ENCODE measurements at places on chromosomes 2 and 18.

DNA sequence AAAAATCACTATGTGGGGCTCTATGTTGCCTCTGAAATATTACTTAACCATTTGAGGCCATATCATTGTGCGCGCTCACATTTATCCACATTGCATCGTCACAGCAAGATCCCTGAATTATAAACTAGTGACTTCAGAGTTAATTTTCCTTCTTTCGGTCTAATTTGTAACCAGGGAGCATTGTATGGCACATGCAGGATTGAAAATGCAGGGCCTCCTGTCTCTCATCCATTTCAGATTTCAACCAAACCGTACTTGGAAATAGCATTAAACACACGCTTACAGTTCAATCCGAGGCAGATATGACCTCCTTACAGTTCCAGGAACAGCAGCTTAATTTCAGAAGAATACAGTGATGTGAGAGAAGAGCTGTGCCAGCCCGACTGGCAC lies 532 bp downstream of the MYOM1 start:
- no peak for DNase-seq

DNA sequence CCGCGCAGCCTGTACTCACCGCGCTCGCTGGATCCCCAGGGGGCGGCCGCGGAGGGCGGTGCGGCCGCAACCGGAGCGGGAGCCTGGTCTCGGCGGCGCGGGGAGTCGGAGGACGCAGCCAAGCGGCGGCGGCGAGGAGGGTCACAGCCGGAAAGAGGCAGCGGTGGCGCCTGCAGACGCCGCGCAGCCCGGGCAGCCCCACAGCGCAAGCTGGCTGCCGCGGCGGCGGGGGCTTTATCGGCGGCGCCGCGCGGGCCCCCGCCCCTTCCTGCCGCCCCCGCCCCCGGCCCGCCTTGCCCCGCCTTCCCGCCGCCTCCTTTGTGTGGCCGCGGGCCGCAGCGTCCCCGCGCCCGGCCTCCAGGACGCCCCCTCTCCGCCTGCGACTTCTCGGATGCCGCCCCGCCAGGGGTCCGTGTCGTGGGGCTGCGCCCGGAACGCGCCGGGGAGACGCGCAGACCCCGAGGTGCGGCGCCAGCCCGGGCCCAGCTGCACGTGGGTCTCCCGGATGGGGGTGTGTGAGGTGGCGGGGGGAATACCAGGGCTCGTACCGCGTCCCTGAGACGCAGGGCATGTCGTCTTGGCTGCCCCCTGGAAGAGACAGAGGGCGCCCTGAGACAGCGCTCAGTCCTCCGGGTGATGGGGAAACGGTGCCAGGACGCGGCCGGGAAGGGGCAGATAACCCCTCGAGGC lies at the start of gene SERPINE2:
SERPINE2 (minus strand) TSS at position 207 of the 690 bp plus-strand sequence. CDS start 37,386 bp downstream, outside the sequence.
- peak; percentile 64 for DNase-seq

- no peak for DNase-seq
Observed at GRCh38 chr18:5175378-5175777, 21.7 kb downstream of the AKAIN1 start.

- no peak for DNase-seq
Observed at GRCh38 chr2:11430729-11431128, 35.2 kb downstream of the E2F6 start.

DNA sequence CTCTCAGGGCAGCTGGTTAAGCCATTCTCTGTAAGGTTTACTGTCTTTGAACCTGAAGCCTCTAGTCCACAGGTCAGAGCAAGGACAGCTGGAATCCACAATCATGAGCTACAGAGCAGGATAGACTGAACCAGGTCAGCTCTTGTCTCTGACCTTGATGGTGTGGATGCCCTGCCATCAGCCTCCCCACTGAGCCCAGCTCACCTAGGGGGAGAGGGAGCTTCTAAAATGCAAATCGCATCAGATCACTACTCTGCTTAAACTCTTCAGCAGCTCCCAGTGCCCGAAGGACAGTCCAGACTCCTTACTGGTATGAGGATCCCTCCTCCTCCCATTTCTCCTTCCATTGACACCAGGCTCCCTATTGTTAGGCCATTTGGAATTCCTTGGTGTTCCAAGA lies 255.3 kb upstream of the CCDC68 start:
- DNase-seq, result no peak

DNA sequence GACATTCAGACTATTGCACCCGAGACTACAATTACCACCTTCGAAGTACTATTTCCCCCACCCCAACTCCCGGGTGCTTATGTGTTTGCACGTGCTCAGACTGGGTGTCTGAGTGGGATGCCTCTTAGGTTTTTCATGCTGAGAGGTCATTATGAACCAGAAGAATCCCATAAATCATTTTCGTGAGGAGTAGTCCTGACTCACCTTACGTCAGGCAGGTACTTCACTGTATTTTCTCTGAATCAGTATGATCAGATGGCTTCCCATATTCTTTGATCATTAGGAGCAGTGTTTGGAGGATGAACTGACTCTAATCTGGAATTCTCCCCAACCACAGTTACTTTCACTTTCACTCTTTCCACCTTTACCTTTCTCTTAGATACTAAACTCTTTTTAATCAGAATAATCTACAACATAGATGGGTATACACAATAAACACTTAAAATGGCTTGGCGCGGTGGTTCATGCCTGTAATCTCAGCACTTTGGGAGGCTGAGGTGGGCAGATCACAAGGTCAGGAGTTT lies 38.4 kb upstream of the STAT4 start:
- no peak for DNase-seq

- DNase-seq, result no peak
Observed at GRCh38 chr2:98828369-98828744, 97.4 kb upstream of the MGAT4A start.

DNA sequence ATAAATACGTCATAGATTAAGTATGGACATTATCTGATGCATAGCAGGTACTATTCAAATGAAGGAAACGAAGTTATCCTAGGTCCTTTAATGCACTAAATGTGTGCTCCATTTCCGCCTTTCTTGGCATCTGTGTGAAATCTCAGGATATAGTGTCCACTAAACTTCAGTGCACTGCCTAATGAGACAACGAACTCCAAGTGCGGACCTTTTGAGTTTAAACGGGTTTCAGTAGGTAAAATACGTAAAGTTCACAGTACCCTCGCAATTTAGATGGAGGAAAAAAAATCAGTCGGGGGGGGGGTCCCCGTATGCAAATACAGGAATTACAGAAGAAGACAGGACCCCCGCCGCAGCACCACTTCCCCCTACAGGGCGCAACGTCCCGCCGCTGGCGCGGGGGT lies 729 bp upstream of the REL start:
- no peak for DNase-seq

DNA sequence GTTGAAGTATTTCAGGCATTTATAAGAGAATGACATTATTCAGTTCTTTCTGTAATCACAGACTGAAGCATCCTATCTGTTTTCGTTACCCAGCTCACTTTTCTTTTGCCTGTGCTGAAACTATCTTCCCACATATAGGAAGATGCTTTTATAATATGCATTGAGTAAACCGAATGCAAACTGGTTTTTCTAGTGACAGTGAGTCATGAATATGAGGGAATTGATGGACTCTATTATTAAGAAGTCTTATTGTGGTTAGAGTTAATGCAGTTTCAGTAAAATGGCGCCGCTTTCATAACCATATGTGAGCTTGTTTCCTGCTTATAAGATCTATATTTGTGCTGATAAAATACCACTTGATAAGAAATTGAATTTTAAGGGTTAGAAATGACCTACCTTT lies 59.2 kb downstream of the ACVR2A start:
- DNase-seq, result no peak

DNA sequence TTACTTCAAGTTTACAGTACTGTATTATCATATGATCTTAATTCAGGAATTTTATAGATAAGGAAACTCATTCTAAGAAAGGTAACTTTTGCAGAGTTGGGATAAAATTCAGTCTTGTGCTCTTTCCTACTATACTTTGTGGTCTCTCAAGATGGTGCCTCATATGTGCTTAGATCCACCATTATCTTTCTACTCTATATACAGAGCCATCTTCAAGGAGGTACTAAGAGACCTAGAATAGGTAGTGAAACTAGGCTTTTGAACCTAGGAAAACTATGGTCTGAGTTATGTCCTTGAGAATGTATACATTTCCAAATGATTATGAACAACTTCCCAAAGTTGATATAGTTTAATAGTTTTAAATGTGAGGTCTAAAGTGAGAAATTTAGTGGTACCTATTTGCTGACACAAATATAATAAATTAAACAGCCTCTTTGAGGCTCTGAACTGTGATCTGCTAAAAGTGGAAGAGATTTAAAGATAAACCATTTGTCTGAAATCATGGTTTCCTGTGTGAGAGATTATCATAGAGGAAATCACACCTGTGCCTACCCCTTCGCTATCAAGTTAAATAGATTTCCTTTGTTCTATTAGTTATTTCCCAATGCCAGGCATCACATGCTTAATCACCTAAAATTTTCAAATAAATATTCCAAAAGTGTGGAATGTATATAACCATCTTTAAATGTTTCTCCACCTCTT lies 27.2 kb downstream of the ACAA2 start:
- no peak for DNase-seq

DNA sequence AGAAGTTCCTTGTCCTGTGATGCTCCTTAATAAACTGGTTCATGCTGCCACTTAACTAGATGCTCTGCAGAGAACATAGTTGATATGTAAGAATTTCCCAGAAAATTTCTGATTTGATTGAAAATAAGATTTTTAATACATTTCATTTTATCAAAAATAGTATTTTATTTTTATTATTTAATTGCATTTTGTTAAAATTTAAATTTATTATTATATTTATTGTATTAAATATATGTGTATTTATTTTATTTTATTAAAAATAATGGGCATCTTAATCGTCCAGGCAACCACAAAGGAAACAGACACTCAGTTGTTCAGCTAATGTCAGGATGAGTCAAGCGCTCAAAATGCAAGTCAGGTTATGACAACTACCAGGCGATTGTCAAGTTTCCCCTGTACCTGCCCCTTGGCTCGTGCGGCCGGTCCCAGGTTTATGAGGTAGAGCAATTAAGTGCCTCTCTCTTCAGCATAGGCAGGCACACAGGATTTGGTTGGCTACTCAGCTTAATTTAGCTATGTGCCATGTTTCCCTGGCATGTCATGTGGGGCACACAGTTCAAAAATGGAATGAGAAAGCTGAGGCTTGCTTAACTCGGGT lies 361.2 kb downstream of the RND3 start:
- DNase-seq, result no peak

GRCh38 chr2:218781691-218782527 lies at the start of gene CYP27A1:
TSS of gene CYP27A1 (plus strand) at chr2:218782147. CDS start at chr2:218782183, 36 bp downstream.
- DNase-seq, result no peak

- DNase-seq, result no peak
Observed at GRCh38 chr2:85309699-85310321, 18.0 kb downstream of the TGOLN2 start.

DNA sequence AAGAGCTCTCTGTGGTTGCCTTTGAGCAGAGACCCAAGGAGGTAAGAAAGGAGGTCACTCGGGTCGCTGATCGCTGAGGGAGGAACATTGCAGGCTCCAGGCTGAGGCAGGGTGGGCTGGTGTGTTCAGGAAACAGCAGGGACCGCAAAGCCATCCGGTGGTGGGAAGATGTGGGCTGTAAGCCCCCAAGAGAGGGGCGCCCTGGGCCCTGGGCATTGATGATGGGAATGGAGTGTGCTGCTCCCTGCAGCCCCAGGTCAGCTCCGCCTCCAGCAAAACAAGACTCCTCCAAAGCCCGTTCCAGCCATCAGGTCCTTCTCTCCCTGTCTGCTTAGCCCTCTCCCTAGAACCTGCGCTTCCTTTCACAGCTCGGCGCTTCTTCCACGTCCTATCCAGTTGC lies 229.7 kb downstream of the KLHL29 start:
- no peak for DNase-seq

GRCh38 chr18:22840606-22841144 lies 92.5 kb upstream of the RBBP8 start:
- no peak for DNase-seq

DNA sequence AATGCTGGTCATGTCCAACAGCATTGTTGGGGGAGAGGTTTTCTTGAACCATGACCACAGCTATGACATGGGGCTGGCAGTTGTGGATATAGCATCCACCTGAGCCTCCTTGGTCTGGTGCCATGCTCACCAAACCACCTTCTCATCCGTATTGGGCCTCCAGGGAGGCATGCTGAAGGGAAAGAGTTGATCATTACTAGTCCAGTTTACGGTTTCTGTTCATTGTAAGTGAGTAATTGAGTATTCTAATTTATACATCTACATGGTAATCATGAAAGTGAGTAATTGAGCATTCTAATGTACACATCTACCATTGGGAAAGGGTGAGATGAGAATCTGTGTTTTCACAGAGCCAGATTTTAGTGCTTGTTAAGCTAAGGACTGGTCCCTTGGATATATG lies 6.8 kb downstream of the TMEM87B start:
- no peak for DNase-seq

GRCh38 chr18:23291456-23292205 lies 156.3 kb downstream of the CABLES1 start:
- DNase-seq, result no peak

DNA sequence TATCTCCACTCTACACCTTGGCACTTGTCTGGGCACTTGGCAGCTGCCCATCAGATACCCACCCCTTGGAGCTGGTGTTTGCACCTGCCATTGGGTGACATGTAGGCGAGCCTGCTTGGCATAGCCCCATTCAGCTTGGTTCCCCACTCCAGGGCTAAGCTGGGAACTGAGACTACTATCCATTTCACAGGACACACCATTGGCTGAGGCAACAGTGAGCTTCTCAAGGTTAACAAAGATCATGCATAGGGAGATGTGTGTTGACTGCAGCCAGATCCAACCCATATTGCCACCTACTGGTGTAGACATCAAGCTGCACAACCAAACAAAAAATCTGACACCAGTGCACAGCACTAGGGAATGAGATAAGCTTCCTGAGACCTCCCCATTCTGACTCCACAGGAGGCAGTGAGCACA lies 1389.8 kb upstream of the TMEFF2 start:
- DNase-seq, result no peak

DNA sequence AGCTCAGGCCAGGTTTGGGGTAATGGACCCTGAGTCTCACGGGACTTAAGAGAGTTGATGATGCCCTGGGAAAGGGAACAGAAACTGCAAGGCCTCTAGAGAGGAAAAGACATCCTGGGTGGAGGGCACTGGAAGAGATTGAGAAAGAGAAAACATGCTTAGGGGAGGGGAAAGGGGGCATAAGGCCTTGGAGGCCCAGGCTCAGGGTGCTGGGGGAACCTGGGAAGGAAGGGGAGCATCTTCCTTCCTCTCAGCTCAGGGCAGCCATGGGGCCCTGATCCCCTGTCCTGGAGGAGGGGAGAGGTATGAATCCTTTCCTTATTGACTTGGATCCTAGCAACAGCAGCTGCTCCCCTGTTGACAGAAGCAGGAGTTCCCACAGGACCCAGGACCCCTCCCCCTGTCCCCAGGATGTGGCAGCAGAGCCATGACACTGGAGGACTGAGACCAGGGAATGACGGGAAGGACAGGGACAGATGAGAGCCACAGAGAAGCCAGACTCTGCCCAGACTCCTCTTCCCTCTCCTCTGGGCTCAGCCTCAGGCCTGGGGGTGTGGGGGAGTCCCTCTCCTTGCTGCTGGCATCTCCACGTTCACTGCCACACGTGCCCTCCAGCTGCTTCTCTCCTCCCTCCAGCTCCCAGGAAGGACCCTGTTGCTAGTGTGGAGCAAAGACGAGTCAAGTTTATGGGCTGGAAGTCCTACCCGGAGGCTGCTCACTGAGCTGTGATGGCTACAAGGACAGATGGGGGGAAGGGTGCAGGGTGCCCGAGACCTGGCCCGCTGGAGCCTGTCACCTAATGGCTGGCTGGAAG lies 815 bp downstream of the GPBAR1 start:
- DNase-seq, result no peak

GRCh38 chr2:6911721-6912120 lies 5.5 kb upstream of the RNF144A start:
- no peak for DNase-seq

GRCh38 chr2:120731175-120731574 lies 4.5 kb upstream of the GLI2 start:
- DNase-seq, result no peak
